Globus pallidus (tissue), 1 donor: ENCODE measurements at places on chromosomes 2 and 18.

DNA sequence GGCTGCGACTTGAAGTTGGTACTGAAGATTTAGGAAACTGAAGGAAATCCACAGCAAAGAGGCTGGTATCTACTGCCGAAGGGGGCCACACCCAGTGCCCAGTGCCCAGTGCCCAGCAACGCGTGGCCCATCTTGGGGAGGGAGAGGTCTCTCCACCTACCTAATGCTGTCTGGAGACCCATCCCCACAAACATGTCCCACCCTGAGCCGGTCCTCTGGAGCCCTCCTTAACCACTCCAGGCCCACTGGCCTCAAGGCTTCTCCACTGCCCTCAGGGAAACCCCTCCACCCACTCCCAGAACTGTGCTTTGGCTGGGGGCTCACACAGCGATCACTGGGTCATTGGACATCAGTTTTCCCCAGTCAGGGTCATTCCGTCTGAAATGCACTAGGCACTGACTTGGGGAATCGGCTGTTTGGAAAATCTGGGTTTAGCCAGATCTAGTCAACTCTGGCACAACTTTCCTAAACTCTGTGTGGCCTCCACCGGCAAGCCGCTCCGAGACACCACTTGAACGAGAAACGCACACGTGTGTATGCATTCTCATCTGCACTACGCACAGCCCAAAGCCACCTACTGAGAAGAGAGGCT is 20.1 kb downstream of the GPR55 start:
- no peak for DNase-seq

DNA sequence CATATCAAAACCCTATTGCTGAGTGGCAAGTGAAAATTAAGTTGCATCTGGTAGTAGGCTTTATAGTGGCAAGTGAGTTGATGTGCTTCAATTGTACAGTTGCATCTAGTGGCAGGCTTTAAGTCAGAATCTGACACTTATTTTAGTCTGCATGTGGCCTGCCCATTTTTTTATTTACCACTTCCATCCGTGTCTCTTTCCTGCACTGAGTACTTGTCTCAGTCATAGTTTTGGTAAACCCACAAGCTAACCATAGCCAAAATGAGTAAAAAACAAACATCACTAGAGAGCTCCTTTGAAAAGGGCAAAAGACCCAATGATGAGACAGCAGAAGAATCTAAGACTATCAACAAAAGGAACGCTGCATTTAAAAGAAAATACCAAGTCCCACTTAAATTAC is 96.0 kb upstream of the CRACDL start:
- no peak for DNase-seq

- no peak for DNase-seq
These were observed 287.9 kb downstream of the PDE11A start for GRCh38 chr2:177784745-177785067.

- no peak for DNase-seq
These were observed 106.3 kb downstream of the TTN start for GRCh38 chr2:178700922-178701342.

- DNase-seq: no peak
These were observed 30.6 kb upstream of the SH3RF3 start for GRCh38 chr2:109098251-109098920.

GRCh38 chr2:65550246-65550645 is 117.8 kb upstream of the SPRED2 start:
- DNase-seq: no peak

GRCh38 chr2:224982226-224982625 is 60.0 kb downstream of the DOCK10 start:
- DNase-seq: peak; percentile 96

- no peak for DNase-seq
These were observed 987.5 kb downstream of the DCDC2C start for GRCh38 chr2:4690913-4691312.

DNA sequence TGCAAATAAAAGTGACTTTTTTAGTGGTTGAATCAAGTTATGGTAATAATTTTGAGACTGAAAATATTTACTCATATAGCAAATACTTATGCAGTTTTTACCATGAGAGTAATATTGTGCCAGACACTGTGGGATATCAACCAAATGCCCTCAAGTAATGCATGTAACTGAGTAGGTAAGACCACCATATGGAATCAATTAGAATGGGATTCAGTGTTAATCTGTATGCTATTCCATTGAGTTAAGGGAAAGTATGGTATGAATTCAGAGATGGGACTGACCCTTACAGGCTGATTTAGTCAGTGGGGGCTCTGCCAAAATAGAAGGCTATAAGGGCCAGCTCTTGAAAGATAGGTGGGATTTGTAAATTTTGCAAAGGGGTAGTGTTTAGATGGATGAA is 131.6 kb downstream of the CCDC85A start:
- DNase-seq: no peak
